ENCODE measurements at places on chromosomes 5 and 9.
A peak's percentile ranks its signal among the peaks of the same experiment; 100 is the strongest.

DNA sequence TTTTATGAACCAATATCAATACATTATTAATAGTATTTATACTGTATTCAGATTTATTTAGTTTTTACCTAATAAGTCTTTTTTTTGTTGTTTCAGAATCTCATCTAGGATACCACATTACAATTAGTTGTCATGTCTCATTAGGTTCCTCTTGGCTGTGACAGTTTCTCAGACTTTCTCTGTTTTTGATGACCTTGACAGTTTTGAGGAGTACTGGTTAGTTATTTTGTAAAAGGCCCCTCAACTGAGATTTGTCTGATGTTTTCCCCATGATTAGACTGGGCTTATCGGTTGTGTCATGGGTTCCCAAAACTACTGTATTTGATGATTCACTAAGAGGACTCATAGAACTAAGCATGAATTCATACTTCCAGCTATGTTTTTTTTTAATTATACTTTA is 56.3 kb downstream of the RNF180 start:
- no peak for DNase-seq

- DNase-seq: no peak
Measured at GRCh38 chr5:153211076-153211475, 279.4 kb upstream of the GRIA1 start.

- no peak for DNase-seq
Measured at GRCh38 chr9:132481053-132481849, 71.2 kb downstream of the CFAP77 start.

DNA sequence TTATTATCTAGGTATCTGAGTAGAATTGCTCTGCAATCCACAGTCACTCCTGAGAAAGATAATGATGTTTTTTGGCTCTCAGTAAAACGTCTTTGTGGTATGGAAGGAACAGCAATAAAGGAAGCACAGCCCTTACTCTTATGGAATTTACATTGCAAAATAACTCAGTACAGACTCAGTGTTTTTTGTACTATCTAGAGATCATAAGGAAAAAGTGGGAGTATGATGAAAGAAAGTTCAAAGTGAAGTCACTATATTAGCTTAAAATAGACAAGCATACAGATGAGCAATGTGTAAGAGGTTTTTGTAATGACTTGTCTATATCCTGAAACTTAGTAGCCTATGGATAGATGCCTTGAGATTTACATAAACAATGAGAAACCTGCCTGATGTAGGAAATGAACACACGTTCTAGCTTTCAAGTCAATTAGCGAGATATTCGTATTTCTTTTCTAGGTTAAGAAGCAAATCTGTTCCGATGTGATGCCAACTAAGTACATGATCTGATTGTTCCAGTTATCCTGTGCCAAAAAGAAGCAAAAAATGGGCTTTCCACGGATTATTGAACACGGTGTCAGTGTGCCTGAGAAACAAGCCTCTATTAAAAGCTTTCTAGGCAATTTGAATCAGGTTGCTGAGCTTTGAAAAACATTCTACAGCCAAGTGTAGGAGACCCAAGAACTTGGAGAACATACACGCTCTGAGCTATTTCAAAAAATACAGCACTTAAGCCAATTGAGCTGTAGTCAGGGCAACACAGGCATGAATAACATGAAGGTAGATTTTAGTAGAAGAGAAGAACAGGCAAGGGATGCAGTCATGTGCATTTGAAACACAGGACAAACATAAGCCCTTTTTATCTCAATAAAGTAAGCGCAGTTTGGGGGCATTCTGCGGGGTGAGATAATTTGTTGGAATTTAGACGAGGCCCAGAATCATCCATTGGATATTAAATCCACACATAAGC is 86.3 kb upstream of the TAF11L2 start:
- DNase-seq: no peak

DNA sequence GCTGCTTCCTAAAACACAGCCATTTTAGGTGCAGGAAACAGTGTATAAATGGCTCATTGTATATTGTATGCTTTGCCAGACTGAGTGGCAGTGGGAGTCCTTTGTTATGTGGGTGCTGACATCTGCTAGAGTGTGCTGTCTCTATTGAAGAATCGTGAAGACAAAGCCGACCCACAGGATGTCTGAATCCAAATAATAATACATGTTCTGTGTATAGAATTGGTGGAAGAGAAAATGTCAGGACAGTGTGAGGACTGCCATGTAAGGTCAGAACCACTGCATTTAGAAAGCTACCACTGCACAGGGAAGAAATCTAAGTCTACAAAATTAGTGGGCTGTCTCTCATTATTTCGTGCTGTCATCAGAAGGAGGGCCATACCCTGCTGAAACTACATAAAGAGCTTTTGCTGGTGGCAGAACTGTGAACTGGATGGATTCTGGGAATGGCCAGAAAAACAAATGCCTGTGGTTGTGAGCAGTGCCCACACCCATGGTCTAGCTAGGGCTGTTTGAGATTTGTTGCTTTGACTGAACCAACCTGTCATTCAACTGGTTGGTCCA is 2.5 kb downstream of the IL7R start:
- DNase-seq: peak; percentile 72

GRCh38 chr5:76403766-76404222 is 709 bp downstream of the IQGAP2 start:
- no peak for DNase-seq

- peak; percentile 57 for DNase-seq
Measured at GRCh38 chr5:10760096-10760920, 726 bp downstream of the DAP start.

DNA sequence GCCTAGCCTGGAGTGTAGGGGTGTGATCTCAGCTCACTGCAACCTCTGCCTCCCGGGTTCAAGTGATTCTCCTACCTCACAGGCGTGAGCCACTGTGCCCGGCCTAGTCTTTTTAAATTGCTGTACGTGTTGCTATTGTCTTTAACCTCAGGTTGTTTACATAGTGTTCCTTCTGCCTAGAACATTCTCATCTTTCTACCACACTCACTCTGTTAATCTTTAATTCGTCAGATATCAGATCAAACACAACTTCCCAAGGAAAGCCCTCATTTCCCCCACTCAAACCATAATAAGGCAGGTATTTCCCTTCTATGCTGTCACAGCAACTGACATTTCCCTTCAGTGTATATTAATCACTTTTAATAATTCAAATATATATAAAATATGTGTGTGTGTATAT is 1310.0 kb upstream of the C9orf72 start:
- DNase-seq: no peak

GRCh38 chr9:8719833-8720486 is 920.4 kb upstream of the DMAC1 start:
- no peak for DNase-seq

GRCh38 chr5:159103086-159103485 is 3.4 kb upstream of the EBF1 start:
- DNase-seq: no peak

DNA sequence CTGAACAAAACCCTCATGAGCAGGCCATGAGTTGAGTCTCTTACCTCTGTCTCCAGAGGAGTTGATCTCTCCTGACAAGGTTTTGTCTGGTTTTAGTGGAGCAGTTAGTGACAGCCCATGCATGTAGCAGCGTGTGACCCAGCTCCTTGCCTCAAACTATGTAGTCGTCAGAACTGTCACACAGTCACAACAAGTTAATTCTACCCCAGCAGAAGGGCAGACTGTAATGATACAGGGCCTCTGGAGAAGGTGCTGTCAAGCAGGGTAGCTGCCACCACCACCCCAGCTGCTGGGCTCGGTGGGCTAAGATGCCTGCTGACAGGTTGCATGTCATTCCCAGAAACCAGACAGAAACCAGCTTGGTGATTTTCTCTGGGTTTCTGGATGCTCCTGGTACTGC is 194.5 kb downstream of the PSAT1 start:
- DNase-seq: no peak

GRCh38 chr5:35218981-35219380 is 11.3 kb downstream of the PRLR start:
- peak; percentile 28 for DNase-seq

GRCh38 chr5:138955671-138956295 is 80.6 kb upstream of the LRRTM2 start:
- peak; percentile 22 for DNase-seq

- DNase-seq: no peak
Measured at GRCh38 chr9:9719373-9720112, 893.3 kb downstream of the PTPRD start.

- no peak for DNase-seq
Measured at GRCh38 chr5:1315709-1316587, 21.1 kb upstream of the TERT start.

GRCh38 chr9:80954521-80954920 is 734.8 kb downstream of the TLE1 start:
- no peak for DNase-seq

DNA sequence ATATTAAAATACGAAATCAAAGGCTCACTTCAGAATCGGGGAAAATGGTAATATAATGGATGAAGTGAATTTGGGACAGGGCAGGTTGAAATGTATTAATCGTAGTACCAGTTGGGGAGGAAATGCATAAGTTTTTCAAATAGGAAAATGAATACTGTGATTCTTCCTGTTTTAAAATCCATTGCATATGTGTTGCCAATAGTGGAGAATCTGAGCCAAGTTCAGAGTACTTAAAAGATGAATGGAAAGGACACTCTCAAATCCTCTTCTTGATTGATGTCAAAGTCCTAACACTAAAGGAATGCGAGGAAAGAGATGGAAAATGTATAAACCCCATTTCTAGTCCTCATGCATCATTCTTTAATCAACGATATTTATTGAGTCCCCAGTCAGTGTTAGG is 160.9 kb upstream of the CCNG1 start:
- no peak for DNase-seq

GRCh38 chr5:114695292-114695904 is 333.5 kb downstream of the KCNN2 start:
- no peak for DNase-seq

GRCh38 chr9:16171911-16172310 is 619.1 kb downstream of the CCDC171 start:
- DNase-seq: no peak

GRCh38 chr9:31146485-31147166 is 1237.8 kb upstream of the ACO1 start:
- DNase-seq: no peak

DNA sequence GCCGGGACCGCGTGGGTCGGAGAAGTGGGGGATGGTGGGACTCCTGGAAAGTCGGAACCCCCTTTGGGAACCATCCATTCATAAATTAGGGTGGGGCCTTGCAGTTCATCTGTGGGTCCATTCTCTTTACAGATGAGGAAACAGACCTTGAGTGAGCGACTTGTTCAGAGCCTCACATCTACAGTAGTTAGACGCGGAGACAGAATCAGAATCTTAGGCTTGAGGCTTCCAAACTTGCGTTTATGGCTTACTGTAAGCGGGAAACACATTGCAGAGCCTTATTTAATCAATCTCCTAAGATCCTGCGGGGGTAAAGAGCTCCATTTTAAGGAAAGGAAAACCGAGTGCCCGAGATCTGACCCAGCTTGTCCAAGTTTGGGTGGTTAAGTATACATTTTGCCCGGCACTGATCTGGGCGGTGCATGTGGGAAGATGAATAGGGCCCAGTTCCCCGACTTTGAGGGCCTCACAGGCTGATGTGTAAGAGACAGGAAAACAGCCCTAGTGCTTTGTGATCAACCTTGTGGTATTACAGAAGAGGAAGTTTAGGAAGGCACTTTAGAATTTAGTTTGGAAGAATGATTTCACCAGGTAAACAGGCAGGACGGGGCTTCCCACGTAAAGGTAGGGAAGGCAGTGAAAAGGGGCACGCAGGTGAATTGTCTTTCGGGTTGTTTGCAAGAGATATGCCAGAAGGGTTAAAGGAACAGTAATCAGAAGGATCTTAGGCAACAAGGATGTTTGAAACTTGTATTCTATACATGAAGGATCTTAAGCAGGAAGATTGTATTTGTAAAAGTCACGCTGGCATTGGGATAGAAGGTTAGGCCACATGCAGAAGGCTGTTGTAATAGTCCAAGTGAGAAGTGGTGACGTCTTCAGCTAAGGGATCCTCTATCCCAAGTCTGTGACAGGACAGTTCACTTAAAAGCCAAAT is 744 bp downstream of the TARS1 start:
- DNase-seq: peak; percentile 93

- DNase-seq: no peak
Measured at GRCh38 chr9:19457693-19458009, 48.8 kb downstream of the ACER2 start.

DNA sequence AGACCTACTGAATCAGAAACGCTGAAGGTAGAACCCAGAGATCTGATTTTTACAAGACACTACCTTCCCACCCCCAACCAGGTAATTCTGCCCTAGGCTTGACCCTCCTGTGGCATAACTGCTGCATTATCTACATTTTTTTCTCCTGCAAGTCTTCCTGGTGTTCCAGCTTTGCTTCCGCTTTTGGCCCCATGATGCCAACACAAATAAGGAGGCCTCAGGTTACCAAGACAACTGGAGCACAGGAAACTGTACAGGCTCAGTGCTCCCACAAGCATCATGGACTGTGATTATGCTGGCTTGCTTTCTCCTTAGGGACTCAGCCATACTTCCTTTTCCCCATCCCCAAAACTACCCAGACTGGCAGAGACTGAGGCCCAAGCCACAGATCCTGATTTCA is 6.6 kb upstream of the MSMP start:
- DNase-seq: no peak

GRCh38 chr5:74665816-74666215 is 19.2 kb upstream of the HEXB start:
- DNase-seq: no peak

DNA sequence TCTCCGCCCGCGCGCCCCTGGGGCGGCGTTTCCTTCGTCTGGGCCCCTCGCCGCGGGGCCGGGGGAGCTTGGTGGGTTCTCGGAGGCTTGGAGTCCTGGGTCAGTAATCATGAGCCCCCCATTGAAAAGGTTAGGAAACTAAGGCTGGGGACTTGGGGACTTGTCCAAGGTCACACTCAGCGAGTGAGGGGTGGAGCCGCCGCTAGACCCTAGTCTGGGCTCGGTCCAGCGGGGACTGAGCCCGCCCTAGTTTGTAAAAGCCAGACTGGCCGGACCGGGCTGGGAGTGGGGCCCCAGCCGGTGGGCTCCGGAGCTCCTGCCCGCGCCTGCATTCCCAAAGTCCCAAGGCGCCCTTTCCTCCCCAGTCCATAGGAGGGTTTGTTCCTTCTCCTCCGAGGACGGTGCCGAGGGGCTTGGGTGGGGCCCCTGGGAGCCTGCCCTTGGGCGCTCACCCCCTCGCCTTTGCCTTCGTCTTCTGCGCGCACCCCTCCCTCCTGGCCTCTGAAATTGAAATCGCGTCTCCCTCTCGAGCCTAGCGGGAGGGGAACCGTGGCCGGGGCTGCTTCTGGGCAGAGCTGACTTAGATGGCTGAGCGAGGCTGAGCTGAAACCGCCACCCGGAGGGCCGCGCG is 995 bp downstream of the OLFM1 start:
- DNase-seq: no peak
